Activated CD4-positive, alpha-beta T cell treated with anti-CD3 and anti-CD28 coated beads for 36 hours (primary cell): ENCODE measurements at places on chromosomes 13 and 19. TPM values are rescaled to one million over a fixed set of nuclear protein-coding genes. Genes with fewer than 3 reads are reported as not detected.
A peak's percentile ranks its signal among the peaks of the same experiment; 100 is the strongest.

- H3K27me3 ChIP-seq, result no peaks in the 10 kb centered on the region
- H3K4me1 ChIP-seq, result peaks cover 9% of the 10 kb centered on the region
- no peak for DNase-seq
- no peak overlapping the region for H3K4me3 ChIP-seq
- peaks cover 50% of the 10 kb centered on the region for H3K36me3 ChIP-seq
- H3K27ac ChIP-seq, result no peak overlapping the region
These were observed 77.4 kb downstream of the DOCK9 start for GRCh38 chr13:98900442-98900841.

GRCh38 chr13:35260316-35260715, 216.2 kb downstream of the MAB21L1 start:
- no peaks in the 10 kb centered on the region for H3K4me1 ChIP-seq
- no peak overlapping the region for H3K27ac ChIP-seq
- no peak overlapping the region for H3K4me3 ChIP-seq
- H3K36me3 ChIP-seq, result peaks cover 2% of the 10 kb centered on the region
- DNase-seq, result no peak

DNA sequence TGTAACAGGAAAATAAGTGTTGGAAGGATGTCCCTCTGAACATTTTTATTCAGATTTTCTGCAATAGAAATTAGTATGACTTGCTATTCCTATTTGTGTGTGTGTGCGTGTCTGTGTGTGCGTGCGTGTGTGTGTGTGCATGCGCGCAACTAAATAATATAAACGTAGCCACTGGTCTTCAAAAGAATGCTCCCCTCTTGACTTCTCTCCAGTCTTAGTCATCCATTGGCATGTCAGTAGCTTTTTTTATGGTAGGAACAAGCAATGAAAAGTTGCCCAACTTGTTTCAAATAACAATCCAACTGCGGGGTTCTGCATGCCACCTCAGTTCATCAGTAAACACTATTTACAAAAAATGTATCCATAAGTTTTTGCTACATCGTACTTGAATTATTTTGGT, 249.6 kb downstream of the GPC6 start:
- H3K4me1 ChIP-seq, result no peaks in the 10 kb centered on the region
- H3K4me3 ChIP-seq, result no peak overlapping the region
- no peaks in the 10 kb centered on the region for H3K36me3 ChIP-seq
- H3K27me3 ChIP-seq, result no peaks in the 10 kb centered on the region

GRCh38 chr19:49553451-49554271, 25.9 kb downstream of the RCN3 start:
- peak; percentile 81 for DNase-seq
- H3K4me3 ChIP-seq, result peak overlapping the region; percentile 36
- peaks cover 45% of the 10 kb centered on the region for H3K36me3 ChIP-seq

Gene ZNF229
- 1.0 TPM for total RNA-seq

Gene CACNG8
- total RNA-seq, result not detected

Gene FCER2
- total RNA-seq, result 3.5 TPM

Gene ZNF729
- total RNA-seq, result not detected

Gene CEACAM20
- total RNA-seq, result not detected
